ENCODE measurements at places on chromosomes 4 and X.
A peak's percentile ranks its signal among the peaks of the same experiment; 100 is the strongest.

GRCh38 chr4:138307319-138307718, 65.2 kb upstream of the SLC7A11 start:
- DNase-seq: no peak

GRCh38 chrX:16807976-16808542, 21.8 kb downstream of the TXLNG start:
- no peak for DNase-seq

DNA sequence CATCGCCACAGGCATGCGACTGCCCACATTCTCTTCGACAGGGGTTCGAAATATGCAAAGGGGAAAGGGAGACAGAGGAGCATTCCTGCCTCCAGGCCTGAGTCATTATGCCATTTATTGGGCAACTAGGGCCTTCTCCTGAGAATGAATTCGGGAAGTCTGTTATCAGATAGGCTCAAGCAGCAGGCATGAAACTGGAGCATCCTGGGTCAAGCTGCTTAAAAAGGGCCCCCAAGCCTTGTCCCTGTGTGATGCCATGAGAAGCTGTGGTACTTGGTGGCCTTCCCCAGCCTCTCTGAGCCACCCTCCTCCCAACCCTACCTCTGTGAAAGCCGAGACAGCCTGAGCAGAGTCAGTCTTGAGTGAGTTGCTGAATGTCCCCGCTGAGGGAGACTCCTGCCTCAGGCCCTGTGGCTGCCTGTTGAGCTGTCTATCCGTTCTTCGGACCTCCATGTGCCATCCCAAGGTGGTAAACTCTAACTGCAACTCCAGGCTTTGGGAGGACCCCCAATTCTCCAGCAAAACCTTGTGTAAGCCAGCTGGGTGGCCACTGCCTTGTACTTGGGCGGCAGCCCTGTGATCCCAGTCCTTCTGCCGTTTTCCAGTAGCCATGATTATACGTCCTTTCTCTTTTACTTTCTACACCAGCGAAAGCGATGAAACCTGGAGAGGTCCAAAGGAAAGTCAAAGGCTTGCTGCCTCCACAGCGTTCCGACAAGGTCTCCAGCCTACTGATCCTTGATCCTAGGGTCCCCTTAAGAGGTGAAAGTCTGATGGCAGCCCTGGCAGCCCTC, 37.7 kb downstream of the NBDY start:
- no peak for DNase-seq

DNA sequence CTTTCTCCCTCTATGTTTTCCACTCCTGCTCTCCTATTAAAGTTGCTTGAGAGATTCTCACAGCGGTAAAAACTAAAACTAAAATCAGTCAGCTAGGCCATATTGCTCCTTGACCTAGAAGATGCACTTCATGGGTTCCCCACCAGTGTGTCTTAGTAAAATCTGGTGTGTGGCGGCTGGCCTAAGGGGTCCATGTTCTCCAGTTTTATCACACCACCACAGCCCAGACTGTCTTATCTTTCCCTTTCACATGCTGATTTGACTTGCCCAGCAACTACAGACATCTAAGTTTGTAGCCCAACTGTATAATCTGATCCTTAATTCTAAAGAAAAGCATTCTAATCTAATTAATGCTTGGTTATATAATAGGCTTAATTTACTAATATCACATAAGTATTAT, 68.0 kb downstream of the ATP8A1 start:
- DNase-seq: no peak

DNA sequence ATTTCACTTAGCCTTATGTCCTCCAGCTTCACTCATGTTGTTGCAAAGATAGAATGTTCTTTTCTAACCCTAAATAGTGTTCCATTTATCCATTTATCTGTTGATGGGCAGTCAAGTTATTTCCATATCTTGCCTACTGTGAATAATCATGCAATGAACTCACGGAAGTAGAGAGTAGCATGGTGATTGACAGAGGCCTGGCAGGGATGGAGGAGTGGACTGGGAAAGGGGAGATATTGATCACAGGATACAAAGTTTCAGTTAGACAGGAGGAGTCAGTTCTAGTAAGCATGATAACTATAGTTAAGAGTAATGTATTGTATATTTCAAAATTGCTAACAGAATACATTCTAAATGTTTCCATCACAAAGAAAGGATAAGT, 10.3 kb upstream of the CLNK start:
- DNase-seq: no peak

DNA sequence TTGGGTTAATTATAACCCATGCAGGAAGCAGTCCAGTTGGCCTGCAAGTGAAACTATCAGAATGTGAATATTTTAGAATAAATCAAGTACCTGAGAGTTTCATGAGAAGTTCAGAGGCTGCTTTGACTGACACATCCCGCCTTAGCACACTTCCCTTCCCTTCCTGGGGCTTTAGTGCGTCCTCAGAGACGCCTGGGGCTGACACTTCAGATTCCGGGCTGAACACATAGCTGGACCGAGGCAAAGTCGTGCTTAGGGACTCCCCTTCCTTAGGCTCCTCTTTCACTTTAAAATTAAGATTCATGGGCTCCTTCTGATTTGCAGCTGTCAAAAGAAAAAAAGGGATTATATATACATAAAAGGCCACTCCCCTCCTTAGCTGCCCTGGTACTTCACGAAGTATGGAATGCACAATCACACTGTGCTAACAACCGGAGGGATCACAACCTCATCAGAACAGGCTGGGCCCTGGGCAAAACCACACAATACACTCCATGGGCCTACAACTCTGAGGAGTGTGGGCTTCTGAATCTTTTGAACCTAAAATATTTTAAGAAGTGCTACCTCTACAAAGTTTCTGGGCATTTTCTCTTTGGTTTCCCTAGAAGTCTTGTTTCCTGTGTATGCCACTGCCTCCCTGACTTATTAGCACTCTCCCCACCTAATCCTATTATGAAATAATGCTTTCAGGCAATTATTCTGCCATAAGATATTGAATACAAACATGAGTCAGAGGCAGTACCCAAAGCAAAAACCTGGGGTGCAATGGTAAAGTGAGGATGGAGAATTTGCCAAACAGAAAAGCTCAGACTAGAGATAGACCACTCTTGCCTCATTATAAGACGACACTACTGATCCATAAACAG, 68.2 kb downstream of the ZNF827 start:
- no peak for DNase-seq

- DNase-seq: no peak
Measured at GRCh38 chrX:16039363-16039762, 84.0 kb upstream of the GRPR start.

GRCh38 chr4:119238068-119238722, 25.7 kb downstream of the USP53 start:
- no peak for DNase-seq

GRCh38 chr4:153469031-153469430, 2.9 kb downstream of the TMEM131L start:
- no peak for DNase-seq

DNA sequence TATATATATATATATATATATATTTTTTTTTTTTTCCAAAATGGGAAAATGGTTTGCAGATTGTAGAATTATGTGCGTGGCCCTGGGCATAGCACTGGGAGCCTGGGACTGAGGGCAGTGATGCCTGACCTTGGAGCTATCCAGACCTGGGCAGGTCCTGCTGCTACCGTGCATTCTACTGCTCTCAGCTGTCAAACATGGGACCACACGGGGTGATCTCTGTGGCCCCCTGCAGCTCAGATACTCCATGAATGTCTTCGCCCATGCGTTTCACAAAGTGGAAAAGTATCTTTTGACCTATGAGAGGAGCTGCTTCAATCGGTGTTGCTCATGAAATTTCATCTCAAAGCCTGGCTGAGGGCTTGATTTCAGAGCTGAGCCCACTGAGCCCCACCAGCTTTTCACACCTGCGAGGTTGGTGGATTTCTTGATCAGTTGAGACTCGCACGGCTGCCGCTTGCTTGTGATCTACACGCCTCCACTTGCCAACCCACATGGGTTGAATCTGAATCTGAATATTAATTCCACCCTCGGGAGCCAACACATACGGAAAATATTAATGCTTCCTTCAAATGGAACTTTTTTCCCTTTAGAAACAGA, 35.7 kb downstream of the ING2 start:
- no peak for DNase-seq

DNA sequence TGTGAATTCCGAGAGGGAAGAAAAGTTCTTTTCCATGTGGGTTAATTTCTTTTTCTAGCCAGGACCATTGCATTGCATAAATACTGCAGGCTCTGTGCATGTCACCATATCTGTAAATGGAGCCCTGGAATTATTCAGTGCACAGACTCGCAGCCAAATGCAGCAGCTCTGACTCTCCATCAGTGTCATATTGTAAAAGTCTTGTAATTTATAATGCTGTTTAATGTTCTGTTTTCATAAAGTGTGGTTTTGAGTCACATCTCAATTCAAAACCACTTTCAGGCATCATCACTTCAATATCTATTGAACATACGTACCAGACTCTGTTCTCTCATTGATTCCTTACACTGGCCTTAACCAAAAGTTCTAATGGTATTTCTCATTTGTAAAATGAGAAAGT, 193.9 kb upstream of the RPL34 start:
- peak; percentile 10 for DNase-seq

DNA sequence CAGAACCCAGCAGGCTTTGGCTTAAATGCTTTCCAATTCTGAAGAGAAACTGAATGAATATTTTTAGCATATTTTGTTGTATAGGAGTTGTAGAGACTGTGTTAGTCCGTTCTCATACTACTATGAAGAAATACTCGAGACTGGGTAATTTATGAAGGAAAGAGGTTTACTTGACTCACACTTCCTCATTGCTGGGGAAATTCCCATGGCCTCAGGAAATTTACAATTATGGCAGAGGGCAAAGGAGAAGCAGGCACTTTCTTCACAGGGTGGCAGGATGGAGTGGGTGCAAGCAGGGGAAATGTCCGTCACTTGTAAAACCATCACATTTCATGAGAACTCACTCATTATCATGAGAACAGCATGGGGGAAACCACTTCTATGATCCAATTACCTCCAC, 291.7 kb downstream of the PACRGL start:
- no peak for DNase-seq

DNA sequence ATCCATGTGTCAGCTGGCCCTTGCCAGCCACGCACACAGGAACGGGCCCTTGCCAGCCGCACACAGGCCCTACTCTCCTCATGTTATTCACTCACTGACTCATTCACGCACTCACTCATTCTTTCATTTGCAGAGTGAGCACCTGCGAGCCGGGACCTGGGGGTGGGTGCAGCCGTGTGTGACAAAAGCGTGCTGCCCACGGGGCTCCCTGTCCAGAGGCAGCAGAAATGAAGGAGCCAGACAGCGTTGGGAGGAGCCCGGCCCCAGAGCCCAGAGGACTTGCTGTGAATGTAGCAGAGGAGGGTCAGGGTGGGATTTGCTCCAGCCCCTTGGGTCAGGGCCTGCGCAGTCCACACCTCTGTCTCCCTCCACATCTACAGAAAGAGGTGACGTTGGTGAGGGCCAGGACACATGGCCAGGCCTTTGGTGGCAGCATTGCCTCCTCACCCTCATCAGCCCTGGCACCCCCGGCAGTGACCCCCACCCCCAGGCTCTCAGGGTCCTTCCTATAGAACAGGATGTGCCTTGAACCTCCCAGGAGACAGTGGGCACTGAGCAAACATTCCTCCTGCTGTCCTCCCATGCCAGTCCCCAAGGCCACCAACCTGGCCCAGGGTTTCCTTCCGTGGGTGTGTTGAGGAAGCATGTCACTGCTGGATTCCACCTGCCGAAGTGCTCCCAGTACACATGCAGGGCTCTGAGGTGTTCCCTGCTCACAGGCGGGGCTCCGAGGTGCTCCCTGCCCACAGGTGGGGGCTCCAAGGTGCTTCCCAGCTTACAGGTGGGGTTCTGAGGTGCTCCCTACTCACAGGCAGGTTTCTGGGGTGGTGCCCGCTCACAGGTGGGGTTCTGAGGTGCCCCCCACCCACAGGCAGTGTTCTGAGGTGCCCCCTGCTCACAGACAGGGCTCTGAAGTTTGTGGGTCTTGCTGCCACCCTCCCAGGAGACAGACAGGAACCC, 105.7 kb downstream of the HMX1 start:
- DNase-seq: no peak

DNA sequence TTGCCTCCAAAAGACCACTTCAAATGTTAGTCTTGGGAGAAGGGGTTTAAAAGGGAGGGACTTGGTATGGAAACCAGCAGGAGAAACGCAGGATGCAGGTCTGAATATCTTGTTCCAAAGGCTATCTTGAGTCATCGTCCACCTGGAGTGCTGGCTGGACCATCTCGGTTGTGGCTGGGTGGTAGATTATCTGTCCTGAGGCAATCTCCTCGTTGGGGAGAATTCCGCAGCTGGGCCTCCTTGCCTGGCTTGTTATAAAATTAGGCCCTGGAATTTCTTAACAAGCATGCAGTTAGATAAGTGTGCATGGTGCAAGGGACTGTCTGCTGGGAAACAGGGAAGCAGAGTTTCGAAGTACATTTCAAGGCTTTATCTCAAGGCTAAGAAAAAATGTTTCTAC, 2045.7 kb upstream of the TENM3 start:
- no peak for DNase-seq

DNA sequence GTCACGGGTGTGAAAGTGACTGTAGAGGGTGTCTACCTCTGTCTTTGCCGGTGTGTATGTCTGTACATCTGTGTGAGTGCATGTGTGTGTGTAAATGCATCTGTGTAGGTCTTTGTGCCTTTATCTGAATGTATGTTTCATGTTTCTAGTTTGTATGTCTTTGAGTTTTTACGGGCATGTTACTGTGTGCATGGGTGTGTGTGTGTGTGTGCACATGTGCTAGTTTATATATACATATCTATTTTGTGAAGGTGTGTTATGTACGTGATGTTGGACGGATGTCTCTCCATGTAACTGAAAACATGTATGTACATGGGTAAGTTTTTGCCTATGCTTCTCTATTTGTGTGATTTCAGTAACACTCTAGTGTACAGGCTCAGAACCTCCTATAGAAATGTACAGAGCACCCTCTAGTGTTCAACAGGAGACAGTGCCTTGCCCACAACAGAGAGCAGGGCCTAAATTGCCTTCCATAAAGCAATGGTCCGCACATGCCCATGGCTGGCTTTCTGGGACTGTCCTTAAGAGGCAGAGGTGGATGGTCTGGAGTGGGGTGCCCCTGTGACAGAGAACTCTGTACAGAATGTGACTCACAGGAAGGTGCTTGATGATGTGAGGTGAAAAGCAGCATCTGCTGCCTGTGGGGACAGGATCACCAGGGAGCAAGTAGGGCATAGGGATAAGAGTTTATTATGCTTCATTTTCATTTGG, 343.5 kb downstream of the RAPGEF2 start:
- peak; percentile 38 for DNase-seq

- no peak for DNase-seq
Measured at GRCh38 chr4:59987289-59987688, 1212.8 kb upstream of the ADGRL3 start.

DNA sequence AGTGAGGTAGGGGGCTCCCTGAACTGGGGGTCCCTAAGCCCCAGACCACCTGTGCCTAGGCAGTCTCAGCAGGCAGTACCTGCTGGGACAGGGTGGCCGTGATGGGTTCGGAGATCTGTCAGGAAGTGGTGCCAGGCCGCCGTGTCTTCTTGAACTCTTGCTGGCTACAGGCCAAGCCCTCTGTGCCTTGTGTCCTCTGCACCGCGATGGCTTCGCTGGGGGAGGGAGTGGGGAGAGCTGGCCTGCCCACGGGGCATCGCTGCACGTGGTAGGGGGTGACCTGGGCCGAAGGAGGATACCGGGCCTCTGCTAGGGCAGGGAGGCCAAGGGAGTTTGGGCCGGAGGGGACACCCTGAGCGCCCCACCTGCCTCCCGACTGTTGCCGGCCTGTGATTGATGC, 96.7 kb upstream of the NKX1-1 start:
- no peak for DNase-seq

- no peak for DNase-seq
Measured at GRCh38 chr4:8307121-8307520, 37.6 kb downstream of the HTRA3 start.

- DNase-seq: no peak
Measured at GRCh38 chr4:62822306-62822705, 1586.9 kb downstream of the TECRL start.

GRCh38 chr4:110022457-110022856, 109.8 kb downstream of the EGF start:
- DNase-seq: no peak
